ENCODE measurements at places on chromosomes 11 and 22.

GRCh38 chr11:96338910-96339705 lies 3.9 kb downstream of the MAML2 start:
- peak; percentile 83 for DNase-seq

DNA sequence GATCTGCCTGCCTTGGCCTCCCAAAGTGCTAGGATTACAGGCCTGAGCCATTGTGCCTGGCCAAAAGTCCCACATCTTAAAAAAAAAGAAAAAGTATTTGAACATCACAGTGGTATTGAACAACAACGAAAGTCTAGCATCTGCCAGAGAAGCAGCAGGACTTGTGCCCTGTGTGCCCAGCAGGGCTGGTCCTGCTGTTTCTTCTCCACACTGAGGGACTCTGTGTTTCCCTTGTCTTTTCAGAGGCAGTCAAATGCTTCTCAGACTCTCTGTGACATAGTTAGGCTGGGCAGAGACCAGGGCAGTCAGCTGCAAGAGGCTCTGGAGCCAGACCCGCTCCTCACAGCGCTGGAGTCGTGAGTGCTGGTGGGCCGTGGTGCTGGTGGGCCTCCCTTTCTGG lies 56.2 kb downstream of the SBF1 start:
- no peak for DNase-seq

DNA sequence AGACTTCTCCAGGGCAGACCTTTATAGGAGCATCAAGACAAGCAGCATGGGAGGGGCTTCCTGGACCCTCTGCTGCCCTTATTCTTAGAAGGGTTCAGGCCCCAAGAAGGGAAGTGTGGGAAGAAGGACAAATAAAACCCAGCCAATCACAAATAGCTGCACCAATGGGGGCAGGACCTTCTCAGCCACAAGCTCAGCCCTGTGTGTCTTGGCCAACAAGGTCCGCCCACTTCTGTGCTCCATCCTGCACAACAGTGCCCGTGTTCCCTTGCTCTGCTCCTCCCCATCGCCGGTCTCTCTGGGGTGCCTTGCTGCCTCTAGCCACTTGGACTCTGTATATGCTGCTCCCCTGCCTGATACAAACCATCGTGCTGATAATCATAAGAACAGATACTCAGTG lies 86.1 kb downstream of the NAT10 start:
- no peak for DNase-seq

- no peak for DNase-seq
Observed at GRCh38 chr11:92915551-92915950, 53.9 kb upstream of the MTNR1B start.

- no peak for DNase-seq
Observed at GRCh38 chr22:35054064-35054463, 11.9 kb upstream of the ISX start.

DNA sequence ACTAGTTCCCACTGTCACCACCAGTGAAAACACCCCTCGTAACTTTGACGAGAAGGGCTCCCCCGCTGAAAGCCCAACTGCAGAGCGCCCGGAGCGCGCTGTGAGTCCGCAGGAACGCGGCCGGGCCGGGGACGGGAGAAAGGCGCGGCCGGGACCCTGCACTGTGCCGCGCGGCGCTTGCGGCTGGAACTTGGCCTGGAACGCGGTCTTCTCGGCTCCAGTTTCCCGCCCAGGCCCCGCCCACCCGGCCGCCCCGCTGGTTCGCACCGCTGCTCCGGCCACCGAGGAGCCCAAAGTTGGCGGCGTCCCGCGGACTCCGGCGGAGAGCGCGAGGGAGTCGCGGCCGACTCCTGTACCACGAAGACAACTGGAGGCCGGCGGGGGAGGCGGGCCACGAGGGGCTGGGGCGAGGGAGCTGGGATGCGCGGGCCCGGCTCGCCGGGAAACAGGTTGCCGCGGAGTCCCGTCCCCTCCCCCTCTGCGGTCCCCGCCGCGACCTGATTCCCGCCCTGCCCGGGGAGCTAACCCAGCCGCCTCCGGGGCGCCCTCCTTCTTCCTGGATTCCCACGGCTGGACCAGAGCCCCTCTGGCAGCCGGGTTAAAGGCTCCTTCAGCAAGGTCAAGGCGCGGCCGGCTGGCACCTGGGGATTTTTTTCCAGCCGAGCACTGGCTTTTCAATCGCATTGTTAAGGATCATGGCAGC lies 3.4 kb downstream of the TENM4 start:
- DNase-seq: peak; percentile 65

DNA sequence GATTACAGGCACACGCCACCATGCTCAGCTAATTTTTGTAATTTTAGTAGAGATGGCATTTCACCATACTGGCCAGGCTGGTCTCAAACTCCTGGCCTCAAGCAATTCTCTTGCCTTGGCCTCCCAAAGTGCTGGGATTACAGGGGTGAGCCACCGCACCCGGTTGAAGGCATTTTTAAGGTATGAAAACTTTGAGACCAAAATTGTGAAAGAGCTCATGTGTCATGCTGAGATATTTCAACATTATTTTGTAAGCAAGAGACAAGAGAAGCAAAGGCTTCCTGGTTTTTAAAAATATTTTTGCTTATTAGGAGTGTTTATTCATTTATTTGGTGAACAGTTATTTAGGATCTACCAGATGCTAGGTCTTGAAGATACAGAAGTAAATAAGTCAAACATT lies 6.8 kb downstream of the NHERF4 start:
- DNase-seq: no peak

DNA sequence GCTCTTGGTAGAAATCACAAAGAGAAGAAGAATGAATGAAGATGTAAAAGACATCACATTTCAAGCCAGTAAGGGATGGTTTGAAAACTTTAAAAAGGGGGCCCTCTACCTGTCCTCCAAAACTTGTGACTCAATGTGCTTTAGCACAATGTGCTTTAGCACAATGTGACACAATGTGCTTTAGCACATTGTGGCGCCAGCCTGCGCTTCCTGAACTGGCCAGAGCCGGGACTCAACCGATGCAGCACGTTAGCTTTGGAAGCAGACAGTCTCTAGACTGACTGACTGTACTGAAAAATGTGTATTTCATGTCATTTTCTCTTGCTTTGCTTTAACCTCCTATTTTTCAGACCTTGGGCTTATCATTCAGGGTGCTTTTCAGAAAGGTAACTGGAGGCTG lies 63.5 kb downstream of the FAM83F start:
- no peak for DNase-seq

GRCh38 chr22:50357222-50357621 lies 14.1 kb downstream of the PPP6R2 start:
- DNase-seq: no peak

DNA sequence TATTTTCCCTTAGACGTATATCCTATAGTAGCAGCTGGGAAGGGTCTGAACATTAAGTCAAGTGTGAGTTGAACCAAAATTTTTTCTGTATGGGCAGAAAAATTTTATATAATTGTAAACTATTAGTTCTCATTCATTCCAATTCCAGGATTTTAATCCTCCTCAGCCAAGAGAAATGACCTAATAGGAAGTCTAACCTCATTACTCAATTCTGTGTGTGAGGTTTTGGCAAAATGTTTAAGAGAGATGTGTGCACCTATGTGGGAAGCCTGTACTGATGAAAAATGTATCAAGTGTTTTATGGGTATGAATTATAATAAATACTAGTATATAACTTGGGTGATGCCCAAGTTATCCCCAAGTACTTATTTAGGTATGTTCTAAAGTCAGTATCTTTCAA lies 311.6 kb upstream of the PITPNB start:
- no peak for DNase-seq

GRCh38 chr11:86957976-86958646 lies 2.9 kb upstream of the FZD4 start:
- DNase-seq: no peak

DNA sequence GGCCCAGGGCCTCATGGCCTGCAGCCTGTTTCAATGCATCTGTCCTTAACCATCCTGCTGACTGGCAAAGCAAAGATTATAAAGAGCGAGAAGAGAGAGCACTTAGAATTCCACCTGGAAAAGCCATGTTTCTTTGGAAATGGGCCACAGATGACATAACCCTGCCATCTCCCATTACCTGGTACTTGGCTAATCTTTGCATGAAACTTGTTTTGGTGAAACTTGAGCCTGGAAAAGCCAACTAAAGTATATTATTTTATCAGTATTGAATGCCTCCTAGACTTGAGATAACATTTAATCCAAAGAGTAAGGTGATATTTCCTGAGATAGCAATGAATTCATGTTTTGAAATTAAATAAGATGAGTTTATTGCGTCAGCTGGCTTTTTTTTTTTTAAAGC lies 72.6 kb downstream of the NAV2 start:
- DNase-seq: no peak

DNA sequence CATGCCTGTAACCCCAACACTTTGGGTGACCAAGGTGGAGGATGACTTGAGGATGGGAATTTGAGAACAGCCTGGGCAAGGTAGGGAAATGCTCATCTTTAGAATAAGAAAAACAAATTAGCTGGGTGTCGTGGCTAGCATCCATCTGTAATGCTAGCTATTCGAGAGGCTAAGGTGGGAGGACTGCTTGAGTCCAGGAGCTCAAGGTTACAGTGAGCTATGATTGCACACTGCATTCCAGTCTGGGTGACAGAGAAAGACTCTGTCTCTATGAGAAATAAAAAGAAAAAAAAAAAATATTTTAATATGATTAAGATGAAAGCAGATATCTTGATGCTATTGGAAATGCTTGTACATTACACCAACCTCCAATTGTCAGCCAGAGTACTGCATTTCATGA lies 28.6 kb upstream of the DDX10 start:
- DNase-seq: no peak

DNA sequence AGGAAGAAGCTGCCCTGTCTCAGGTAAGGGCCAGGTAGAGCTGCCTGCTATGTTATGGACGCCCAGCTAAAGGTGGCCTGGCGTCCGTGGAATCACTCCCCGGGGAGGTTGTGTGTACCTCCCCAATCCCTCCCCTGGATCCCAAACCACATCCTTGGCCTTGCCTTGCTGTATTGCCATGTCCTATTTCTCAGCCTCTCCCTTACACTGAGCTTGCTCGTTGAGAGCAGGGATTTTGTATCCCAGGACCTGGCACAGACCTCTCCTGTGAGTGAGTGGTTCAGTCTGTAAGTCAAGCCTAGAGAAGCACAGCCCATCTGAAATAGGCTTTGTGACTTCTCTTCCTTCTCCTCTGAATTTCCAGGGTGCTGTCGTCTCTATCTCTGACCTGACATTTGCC lies 53.9 kb downstream of the TRAF6 start:
- DNase-seq: no peak

GRCh38 chr11:131397675-131398074 lies 27.3 kb downstream of the NTM start:
- no peak for DNase-seq

- no peak for DNase-seq
Observed at GRCh38 chr11:94544646-94545263, 1.0 kb downstream of the FUT4 start.

GRCh38 chr22:32396746-32397145 lies 15.3 kb downstream of the RTCB start:
- no peak for DNase-seq

DNA sequence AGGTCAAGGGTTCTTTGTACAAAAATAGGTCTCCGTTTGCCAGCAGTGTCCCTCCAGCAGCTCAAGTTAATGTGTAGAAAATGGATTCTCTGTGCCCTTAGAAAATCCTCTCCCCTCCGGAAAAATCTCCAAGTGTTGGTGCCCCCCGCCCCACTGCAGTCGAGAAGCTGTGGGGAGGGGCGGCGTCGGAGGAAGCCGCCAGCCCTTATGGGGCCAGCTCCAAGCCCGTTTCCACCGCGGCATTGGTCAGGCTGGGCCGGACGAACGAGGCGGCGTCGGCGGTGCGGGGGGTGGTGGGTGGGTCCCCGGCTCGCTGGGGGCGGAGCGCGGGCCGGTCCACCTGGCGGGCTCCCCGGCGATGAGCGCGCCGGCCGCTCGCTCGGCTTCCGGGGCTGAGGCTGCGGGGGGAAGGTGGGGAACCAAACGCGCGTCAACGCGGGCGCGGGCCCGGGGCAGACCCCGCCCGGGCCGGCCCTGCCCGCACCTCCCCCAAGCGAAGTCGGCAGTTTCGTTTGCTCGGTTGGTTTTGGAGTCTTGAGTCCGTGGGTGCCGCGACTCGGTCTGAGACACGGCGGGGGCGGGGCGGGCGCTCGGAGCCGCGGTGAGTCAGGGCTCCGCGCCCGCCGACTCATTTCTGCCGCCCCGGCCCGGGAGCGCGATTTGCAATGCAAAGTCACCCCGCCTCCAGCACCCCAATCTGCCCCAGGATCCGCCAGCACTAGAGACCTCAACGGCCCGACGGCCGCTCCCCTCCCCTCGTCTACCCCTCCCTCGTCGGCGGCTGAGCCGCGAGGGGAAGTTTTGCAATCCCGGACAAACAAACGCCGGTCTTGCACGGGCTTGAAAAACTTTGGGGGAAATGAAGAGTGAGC lies 1.4 kb downstream of the ASCL2 start:
- no peak for DNase-seq

DNA sequence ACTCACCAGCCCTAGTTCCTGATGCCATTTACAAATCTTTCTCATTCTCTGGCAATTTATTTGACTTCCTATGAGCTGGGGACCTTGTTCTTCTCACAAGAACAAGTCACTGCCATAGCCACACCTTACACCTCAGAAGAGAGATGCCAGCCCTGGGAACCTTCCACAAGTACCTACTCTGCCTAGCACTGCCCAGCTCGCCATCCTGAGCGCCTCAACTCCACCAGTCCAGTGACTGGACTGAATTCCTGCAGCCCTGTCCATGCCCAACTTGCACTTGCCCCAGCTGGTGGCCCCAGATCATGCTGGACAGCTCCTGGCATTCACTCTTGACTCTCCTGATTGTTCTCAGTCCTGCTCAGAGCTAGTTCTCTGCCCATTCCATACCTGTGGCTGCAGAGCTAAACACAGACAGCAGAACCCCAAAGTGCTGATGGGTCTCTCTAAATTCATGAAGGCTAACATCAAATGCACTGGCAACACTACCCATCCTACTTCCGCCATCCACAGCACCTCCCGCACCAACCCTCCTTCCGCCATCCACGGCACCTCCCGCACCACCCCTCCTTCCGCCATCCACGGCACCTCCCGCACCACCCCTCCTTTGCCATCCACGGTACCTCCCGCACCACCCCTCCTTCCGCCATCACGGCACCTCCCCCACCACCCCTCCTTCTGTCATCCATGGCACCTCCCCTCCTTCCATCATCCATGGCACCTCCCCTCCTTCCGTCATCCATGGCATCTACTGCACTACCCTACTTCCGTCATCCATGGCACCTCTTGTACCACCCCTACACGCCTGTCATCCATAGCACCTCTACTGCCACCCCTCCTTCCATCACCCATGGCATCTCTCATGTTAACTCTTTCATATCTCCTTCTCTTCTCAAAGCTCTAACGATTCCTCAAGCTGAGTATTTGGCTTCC lies 23.6 kb upstream of the SLC25A1 start:
- DNase-seq: no peak

- no peak for DNase-seq
Observed at GRCh38 chr22:41758231-41758630, 42.2 kb upstream of the CCDC134 start.

Data from anterior cingulate cortex (tissue), 58 donors.